GM13977 (cell line): ENCODE measurements at places on chromosomes 16 and 17.

GRCh38 chr17:78919861-78920450 lies 5.2 kb downstream of the TIMP2 start:
- DNase-seq: no peak

DNA sequence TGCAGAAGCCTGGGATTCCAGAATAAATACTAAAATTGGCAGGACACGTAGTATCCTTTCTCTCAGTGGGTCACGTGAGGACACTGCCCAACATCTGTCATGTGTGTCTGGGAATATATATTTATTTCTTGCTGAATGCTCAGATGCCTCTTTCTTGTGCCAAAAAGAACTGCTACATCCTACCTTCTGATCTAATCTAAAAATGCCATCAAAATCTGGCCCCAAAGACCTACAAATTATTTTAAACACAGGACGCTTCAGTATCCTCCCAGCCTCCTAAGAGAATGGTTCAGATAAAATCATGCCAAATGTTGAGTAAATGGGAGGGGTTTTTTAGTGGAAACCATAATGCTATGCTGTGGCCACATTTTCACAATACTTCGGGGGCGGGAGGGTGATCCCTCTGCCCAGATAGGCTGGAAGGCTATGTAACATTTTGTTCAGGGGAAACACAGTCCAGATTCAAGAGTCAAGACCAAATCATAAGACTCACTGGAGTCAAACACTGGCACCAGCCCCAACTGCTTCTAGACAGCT lies 22.9 kb upstream of the CORO6 start:
- DNase-seq: no peak

- peak; percentile 1 for DNase-seq
Observed at GRCh38 chr16:68003031-68003430, 3.7 kb upstream of the DPEP2 start.

- DNase-seq: no peak
Observed at GRCh38 chr17:44921122-44921882, 6.0 kb upstream of the GFAP start.

GRCh38 chr16:17204644-17205043 lies 266.1 kb downstream of the XYLT1 start:
- no peak for DNase-seq

DNA sequence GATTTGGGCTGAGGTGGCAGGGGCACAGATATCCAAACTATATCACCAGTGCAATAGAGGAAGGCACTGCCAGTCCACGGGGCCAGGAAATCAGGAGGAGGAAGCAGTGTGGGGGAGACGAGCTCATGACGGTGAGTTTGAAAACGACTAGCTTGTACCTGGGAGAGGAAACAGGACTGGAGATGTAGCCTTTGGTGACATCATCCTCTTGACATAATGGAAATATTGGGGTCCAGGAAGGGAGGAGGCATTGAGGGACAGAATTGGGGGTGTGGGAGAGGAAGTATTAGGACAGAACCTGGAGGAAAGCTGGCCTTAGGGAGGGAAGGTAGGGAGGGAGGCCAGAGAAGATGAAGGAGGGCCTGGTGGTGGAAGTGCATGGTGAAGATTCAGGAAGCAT lies 109.1 kb downstream of the RGS9 start:
- DNase-seq: no peak

- DNase-seq: peak; percentile 55
Observed at GRCh38 chr17:27473748-27474609, 17.7 kb downstream of the KSR1 start.

DNA sequence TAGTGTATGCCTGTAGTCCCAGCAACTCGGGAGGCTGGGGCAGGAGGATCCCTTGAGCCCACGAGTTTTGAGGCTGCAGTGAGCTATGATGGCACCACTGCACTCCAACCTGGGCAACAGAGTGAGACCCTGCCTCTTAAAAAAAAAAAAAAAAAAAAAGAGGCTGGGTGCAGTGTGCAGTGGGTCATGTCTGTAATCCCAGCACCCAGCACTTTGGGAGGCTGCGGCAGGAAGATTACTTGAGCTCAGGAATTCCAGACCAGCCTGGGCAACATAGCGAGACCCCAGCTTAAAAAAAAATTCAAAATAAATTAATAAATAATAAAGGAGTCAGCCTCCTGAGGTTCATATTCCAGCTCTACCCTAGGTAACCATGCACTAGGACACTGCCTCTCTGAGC lies 9.6 kb upstream of the CNOT1 start:
- no peak for DNase-seq

DNA sequence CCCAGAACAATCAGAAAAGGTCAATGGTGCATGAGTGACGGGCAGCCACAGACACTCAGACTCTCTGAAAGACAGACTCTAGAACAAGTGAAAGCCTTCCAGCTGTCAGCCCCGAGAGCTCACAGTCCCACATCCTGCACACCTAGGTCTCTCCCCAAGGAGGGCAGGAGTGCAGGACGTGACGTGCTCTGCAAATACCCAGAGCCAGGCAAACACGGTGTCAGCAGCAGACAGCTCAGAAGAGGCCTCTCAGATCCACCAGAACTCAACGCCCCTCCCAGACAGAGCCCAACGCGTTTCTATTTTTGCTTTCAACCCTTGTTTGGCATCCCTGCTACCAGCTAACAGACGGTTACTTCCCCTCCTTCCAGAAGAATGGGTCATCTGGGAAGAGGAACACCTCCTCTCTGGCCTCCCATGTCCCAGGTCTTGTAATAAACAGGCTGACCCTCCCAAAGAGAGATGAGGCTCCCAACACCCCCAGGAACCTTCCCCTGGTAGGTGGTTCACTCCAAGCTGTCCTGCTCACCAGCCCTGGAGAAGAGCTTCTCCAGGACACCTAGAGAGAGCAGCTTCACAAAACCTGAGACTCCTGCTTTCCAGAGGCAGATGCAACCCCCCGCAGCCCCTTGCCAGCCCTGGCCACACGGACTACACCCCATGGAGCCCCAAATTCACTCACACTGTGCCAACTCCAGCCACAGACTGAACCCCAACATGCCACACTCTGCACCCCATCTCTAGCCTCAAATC lies 7.6 kb downstream of the PITPNM3 start:
- DNase-seq: no peak

- no peak for DNase-seq
Observed at GRCh38 chr17:10931133-10931532, 93.2 kb upstream of the PIRT start.

DNA sequence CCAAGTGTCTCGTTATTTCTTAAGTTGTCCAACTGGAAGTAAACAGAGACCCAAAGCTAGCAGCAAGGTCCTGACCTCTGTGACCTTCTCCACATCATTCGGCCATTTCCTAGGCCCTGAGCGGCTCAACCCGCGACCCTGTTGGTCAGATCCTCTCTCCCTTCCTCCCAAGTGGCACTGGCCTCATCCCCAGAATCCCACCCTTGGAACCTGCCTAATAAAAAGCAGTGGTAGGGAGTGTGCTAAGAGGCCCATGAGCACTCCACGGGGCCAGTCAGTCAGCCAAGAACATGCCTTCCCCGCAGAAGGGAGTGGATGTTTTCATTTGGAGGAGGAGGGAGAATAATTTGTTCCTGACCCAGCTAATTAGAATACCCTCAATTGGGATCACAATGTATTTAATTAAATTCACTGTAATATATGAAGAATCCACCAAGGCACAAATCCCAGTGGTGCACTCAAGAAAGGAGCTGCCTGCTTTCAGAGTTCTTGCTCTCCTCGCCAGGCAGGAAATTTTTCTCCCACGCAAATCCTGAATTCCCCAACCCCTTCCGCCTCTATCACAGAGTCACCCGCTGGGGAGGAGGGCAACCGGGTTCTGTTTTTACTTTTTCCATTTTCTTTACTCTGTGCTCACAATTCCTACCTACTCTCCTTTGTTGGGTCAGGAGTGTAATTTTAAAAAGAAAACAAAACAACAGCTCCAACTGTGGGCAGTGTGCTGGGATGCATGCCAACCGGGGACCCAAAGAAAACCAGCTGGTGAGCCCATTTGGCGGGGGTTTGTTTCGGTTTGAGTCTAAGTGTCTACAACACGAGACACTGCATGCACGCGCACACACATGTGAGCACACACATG lies 153.4 kb downstream of the ZFHX3 start:
- DNase-seq: no peak

DNA sequence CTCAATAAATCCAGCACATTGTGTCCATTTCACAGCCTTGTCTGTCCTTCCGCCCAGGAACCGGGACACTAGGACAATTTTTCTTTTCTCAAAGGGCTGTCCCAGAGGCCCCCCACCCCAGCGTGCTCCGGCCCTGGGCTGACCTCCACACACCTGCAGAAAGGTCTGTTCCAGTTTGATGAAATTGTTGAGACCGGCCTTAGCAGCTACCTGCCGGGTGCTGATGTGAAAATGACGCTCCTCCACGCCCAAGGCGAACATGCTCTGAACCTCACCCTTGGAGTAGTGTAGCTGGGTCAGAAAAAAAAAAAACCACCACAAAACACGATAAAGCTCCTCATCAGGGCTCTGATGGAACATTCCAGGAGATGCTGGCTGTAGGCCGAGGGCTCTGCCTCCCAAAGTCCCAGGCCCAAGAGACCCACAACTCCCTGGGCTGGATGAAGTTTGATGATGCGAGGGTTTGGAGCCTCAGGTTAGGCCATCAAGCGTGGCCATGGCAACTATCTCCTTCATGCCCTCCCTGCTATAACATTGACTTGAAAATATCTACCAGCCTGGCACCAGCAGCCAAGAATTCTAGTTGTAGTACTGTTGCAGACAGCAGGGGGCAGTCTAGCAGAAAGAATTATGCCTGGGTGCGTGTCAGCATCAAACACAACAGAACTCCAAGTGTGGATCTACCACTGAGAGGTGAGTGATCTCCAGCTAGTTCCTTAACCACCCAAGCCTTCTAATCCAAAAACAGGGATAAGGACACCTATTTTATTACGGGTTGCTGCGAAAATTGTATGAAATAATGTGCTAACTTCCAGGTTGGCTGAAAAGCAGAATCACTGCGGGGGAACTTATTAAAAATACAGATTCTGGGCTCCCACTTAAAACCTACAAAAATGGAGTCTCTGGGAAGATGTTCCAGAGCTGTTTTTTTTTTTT lies 62.1 kb downstream of the RMI2 start:
- DNase-seq: peak; percentile 86

DNA sequence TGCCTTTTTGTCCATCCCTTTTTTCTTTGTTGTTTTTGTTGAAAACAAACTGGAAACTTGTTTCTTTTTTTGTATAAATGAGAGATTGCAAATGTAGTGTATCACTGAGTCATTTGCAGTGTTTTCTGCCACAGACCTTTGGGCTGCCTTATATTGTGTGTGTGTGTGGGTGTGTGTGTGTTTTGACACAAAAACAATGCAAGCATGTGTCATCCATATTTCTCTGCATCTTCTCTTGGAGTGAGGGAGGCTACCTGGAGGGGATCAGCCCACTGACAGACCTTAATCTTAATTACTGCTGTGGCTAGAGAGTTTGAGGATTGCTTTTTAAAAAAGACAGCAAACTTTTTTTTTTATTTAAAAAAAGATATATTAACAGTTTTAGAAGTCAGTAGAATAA lies 4.9 kb downstream of the SOX9 start:
- no peak for DNase-seq

- DNase-seq: no peak
Observed at GRCh38 chr16:49355933-49356665, 17.5 kb upstream of the C16orf78 start.

- DNase-seq: no peak
Observed at GRCh38 chr17:73592501-73592961, 51.7 kb downstream of the SDK2 start.

GRCh38 chr16:64952177-64952576 lies 169.7 kb downstream of the CDH11 start:
- no peak for DNase-seq

DNA sequence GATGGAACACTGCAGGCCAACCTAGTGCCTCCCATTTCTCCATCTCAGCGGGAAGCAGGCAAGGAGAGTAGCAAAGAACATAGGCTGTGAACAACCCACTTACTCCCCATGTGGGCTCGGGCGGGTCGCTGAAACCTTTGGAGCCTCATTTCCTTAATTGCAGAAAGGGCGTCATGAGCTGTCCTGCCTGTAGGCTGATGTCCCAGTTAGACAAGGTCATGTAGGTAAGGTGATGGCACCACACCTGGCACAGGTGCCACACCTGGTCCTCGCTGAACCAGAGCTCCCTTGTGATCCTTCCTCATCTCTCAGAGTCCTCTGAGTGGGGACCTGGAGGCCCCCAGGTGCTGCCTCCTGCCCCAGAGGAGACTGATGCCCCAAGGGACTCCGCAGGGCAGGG lies 22.9 kb downstream of the ABCC3 start:
- no peak for DNase-seq

DNA sequence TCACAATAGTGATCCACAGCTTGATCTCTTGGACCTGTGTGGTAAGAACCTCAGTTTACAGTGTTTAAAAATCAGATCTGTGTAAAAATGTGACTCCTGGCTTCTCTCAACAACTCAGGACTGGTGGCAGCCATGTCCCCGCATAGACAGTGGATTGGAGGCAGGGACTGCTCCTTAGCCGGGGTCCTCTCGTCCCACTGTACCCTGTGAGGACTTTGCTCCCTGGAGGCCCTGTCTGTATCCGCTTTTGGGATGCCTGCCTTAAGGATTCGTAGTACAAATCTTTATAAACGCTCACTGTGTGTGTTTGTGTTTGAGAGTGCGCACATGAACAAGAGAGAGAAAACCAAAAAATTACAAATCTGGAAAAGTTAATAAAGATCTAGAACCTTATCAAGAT lies 142.5 kb downstream of the SNX29 start:
- no peak for DNase-seq

GRCh38 chr17:3815122-3815521 lies 14.1 kb upstream of the ITGAE start:
- no peak for DNase-seq

DNA sequence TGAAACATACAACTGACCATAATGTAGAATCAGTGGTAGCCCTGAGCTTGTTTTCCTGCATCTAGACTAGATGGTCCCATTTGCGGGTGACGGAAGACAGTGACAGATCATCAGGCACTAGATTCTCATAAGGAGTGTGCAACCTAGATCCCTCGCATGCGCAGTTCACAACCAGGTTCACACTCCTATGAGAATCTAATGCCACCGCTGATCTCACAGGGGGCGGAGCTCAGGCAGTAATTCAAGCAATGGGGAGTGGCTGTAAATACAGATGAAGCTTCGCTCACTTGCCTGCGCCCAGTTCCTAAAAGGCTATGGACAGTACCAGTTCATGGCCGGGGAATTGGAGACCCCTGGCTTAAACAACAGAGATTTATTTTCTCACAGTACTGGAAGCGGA lies 656.3 kb downstream of the HS3ST4 start:
- DNase-seq: no peak

- no peak for DNase-seq
Observed at GRCh38 chr16:22123146-22123545, 30.8 kb downstream of the VWA3A start.

GRCh38 chr16:57484515-57485005 lies 1.7 kb downstream of the DOK4 start:
- no peak for DNase-seq

- DNase-seq: no peak
Observed at GRCh38 chr17:82386881-82387704, 15.5 kb downstream of the UTS2R start.

- no peak for DNase-seq
Observed at GRCh38 chr16:56870276-56870888, 5.4 kb downstream of the SLC12A3 start.

DNA sequence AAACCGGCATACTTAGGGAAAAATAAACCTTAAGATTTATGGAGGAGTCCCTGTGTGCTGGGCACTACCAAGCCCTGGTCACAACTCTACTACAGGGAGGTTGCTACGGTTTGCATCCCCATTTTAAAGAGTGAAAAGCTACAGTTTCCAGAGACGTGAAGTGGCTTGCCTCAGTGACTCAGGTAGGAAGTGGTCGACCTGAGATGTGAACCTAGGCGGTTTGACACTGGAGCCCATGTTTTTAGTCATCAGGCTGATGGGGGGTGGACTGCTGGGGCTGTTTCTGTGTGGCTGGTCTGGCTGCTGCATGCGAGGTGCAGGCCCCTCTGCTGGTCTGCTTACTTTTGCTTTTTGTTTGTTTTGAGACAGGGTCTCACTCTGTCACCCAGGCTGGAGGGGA lies 6.6 kb downstream of the COX6A2 start:
- DNase-seq: peak; percentile 75
